ENCODE measurements at places on chromosomes 16 and 17.

DNA sequence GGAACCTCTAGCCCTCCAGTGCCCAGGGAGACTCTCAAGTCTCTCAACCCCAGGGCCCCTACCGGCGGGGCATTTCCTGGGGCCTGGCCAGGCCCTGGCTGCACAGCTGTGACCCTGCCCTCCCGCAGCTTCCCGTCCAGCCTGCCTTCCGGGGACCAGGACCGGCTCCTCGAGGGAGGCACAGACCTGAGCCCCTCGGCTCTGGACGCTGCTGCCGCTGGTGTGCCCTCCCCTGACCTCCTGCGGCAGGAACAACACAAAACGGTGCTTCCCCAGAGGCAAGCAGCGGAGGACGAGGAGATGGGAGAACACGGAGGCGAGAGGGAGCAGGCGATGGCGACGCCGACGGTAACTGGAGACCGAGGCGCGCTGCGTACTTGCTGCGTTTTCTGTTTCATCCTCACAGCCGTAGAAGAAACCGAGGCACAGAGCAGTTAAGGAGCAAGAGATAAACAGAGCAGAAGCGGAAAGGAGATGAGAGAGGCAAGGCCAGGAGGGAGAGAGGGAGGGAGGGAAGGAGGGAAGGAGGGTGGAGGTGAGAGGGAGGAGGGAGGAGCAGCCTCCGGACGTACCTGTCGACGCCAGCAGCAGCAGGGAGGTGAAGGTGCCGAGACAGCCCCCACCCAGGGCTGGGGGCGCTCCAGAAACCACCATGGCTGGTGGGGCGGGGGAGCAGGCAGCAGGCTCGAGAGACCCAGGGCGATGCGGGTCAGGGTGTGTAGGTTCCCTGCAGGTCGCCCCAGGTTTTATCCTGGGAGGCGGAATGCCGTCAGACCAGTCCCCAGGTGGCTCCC lies at the start of gene PRSS22:
TSS of gene PRSS22 (minus strand) at position 720 of the 794 bp plus-strand sequence. CDS start at position 654, 66 bp downstream.
- no peak for DNase-seq

DNA sequence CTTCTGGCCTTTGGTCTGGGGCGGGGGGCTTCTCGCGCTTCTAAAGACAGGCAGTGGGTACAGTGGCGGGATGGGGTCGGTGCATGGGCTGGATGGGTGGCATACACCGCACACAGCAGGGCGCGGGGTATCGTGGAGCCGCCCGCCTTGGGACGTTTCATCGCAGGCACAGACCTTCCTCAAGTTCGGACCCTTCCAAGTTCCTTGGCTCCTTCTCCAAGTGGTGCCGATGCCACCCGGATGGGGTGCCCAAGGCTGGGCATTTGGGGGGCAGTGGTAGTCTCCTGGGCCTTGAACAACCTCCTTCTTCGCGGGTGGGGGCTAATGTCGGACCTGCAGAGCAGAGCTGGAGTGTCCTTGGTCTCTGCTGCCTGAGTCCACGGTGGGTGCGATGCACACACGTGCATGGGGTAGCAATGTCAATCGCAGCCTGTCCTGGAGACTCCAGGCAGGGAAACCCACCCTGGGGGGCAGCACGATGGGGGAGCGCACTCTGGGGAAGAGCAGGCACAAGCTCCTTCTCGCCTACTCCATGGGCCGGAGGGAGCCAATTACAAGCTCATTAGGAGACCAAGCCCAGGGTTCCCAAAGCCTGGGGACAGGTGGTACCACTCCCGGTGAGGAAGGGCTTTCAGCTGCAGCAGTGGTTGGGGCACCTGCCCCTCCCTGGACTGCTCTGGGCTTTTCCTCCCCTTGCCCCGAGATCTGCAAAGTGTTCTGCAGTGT lies 686 bp upstream of the MTSS2 start:
- DNase-seq: no peak

DNA sequence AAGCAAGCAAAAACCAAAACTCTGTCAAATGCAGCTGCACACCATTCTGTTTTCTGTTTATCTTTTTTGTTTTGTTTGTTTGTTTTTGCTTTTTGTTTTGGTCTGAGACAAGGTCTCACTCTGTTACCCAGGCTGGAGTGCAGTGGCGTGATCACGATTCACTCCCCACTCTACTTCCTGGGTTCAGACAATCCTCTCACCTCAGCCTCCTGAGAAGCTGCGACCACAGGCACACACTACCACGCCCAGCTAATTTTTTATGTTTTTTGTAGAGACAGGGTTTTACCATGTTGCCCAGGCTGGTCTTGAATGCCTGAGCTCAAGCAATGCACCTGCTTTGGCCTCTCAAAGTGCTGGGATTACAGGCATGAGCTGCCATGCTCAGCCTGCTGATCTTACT lies 19.3 kb upstream of the SLFN13 start:
- no peak for DNase-seq

DNA sequence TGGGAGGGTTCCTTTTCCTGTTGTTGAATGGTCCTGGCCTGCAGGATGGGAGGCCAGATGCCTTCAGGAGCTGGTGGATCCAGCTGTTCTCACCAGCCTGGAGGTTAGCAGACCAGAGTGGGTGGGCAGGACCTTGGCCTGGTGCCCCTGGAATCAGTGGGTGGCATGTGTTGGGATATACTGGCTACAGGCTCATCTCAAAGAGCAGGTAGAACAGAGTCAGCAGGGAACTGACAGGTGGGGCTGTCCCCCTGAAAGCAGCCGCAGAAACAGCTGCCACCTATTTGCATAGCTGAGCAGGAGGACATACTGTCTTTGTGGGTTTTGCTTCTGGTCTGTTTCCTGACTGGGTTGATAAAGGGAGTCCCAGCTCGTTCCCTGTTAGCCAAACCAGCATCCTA lies 144.1 kb downstream of the RAB11FIP4 start:
- DNase-seq: peak; percentile 50

DNA sequence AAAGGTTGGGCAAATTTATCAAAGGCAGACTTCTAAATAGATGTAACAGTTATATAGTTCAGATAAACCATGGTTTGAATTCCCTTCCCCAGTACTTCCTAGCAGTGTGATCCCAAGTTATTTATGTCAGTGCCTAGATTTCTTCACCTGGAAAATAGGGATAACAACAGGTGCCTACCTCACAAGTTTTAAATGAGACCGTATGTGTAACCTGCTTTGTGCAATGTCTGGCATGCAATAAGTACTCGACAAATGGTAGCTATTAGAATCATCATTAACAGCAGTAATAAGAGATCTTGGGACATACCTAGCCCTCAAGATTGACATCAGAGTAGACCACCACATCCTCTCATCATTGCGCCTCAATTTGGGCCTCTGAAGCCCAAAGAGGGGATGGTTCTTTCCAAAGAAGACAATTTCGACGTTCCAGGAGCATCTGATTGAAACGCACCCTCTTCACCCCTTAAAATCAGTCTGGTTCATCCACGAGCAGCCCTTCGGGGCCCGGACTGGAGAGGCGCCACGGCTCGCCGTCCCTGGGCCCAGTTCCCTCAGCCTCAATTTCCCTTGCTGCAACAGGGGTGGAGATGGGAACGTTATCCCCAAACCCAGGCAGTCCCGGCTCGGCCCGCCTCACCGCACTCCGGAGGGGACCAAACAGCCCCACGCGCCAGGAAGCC lies 541 bp downstream of the ACACA start:
- DNase-seq: no peak

DNA sequence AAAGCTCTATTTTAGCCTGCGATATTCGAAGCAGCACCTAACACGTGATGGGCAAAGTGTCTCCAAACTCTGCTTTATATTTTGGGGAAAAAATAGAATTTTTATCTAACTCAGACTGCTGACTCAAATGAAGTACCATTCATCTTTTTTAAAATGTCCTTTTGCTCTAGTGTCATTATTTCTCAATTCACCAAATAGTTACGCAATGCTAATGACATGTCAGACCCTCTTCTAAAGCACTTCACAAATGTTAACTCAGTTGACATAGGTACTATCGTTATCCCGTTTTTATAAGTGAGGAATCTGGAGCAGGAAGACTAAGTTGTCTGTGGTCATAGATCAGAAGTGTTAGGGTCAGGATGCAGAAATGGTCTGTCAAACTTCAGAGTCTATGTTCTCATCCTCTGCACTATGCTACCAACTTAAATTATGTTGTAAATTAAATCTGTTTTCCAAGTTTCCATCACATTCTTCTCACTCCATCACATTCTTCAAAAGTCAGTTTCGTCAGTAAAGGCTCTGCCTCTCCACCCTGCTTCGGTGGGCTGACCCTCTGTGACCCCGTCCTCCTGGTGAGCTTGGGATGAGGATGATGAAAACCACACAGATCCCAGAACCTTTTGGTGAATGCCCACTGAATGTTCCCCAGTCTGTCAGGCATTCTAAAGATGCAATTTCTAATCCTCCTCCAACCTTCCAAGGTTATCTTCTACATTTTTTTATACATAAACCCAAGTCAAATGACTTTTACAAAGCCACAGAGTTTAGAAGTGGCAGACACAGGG lies 102.8 kb downstream of the ADAMTS18 start:
- no peak for DNase-seq

DNA sequence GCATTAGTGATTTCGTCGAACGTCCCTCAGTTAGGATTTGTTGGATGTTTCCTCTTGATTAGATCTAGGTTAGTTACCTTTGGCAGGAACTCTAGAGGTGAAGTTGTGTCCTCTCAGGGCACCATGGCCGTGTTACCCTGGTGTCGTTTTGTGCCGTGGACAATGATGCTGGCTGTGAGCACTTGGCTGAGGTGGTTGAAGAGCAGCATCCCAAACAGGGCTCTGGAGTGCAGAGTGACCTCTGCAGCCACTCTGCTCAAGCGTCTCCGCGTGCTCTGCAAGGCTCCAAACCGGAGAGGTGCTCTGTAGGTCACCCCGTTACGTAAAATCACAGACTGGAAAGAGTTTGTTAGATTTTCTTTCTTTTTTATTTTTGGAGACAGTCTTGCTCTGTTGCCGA lies 33.0 kb downstream of the FOXK2 start:
- no peak for DNase-seq

DNA sequence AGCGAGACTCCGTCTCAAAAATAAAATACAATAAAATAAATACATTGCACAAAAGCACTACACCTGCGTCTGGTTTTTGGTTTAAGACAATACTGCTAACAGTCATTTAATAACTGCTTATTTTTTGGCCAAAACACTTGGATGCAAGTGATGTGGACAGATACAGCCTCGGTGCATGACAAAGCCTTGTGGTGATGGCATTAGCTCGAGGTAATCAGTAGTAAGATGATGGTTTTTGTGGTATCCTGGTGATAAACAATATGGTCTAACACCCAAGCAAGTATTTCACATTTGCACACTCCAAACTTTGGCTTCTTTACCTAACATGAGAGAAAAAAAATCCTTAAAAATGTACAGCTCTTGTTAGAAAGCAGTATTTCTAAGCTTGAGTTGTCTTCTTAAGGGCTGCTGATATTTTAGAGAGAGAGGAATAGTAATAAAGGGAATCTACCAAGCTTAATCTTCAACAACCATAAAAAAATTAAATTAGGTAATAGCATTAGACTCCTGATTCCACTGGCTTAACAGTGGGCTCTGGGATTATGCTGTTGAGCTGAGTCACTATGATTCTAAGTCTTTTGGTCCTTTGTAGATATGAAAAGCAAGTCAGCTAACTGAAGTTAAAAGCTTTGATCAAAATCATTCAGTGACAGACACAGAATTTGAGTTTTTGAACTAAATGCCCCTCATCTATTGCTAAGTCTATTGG lies 111.1 kb downstream of the VPS53 start:
- no peak for DNase-seq

GRCh38 chr17:67376415-67376736 lies 705 bp upstream of the PITPNC1 start:
- DNase-seq: no peak

DNA sequence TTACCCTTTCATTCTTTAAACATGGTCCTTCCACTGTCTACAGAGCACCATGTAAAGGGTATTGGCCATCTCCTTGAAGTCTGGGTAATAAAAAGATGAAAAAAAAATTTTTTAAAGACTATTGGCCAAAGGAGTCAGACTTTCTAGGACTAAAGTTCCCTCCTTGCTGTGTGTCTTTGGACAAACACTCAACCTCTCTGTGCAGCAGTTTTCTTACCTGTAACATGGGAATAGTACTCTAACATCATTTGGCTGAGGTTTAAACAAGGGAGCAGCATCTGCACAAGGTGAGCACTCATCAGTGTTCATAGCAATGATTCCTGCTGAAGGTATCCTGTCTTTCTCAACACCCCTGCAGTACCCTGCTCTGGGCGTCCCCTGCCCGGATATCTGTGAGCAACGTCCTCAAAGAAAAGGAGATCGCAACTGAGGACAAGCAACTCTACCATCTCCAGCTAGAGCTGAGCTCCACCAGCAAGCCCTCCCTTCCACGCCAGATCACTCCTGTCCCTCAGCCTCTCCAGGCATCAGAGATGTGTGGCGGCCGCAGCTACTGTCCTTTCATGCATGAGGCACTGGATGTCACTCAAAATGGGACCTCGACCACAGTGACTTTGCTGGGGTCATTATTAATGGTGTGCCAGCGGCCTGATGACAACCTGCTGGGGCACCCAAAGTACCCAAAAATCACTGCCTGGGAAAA lies 29.5 kb upstream of the RPH3AL start:
- DNase-seq: no peak

GRCh38 chr17:45029758-45030423 lies 21.5 kb downstream of the DCAKD start:
- no peak for DNase-seq

DNA sequence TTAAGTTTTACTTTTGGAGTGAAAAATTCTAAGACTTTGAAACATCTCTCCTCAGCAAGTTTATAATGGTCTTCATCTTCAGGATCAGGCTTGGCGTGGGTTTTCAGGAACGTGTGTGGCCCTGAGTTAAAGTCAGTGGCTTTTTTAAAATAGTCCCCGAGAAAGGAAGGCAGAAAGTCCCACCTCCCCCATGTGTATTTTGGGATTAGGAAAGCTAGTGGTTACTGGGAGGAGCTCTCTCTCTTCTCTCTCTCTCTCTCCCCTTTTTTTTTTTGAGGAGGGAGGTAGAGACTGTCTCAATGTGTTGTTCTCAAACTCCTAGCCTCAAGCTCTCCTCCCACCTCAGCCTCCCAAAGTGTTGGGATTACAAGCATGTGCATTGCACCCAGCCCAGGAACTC lies 213.2 kb downstream of the IRX3 start:
- DNase-seq: no peak

DNA sequence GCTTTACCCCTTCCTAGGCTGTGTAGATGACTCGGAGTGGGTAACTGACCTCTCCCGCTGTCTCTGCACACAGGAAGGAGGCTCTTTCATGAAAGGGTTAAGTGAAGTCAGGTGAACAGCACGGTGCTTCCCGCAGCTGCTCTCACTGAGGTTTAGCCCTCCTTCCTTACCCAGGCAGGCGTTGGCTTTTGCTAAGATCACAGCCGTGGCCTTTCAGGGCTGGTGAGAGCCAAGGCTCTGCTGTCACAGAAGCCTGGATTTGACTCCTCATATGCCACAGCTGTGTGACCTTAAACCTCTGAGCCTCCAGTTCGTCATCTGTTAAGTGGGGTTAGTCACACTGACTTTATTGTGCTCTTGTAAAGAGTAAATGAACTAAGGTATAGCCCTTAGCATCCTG lies 90.9 kb upstream of the PLCG2 start:
- DNase-seq: no peak

GRCh38 chr17:3475812-3476610 lies at the start of gene ASPA:
Gene ASPA, plus strand, starts transcription at chr17:3475997. Its CDS starts 163 bp downstream, at chr17:3476160.
- no peak for DNase-seq

- no peak for DNase-seq
Observed at GRCh38 chr17:51739245-51739886, 419.1 kb downstream of the CA10 start.

Measured in activated B cell treated with CpG ODN at 0.5 μM for 24 hours (primary cell).